ENCODE measurements at places on chromosomes 1 and 21.

GRCh38 chr1:9121496-9122409 is 7.1 kb downstream of the GPR157 start:
- no peak for DNase-seq

- no peak for DNase-seq
Measured at GRCh38 chr1:81634294-81634693, 166.4 kb upstream of the ADGRL2 start.

DNA sequence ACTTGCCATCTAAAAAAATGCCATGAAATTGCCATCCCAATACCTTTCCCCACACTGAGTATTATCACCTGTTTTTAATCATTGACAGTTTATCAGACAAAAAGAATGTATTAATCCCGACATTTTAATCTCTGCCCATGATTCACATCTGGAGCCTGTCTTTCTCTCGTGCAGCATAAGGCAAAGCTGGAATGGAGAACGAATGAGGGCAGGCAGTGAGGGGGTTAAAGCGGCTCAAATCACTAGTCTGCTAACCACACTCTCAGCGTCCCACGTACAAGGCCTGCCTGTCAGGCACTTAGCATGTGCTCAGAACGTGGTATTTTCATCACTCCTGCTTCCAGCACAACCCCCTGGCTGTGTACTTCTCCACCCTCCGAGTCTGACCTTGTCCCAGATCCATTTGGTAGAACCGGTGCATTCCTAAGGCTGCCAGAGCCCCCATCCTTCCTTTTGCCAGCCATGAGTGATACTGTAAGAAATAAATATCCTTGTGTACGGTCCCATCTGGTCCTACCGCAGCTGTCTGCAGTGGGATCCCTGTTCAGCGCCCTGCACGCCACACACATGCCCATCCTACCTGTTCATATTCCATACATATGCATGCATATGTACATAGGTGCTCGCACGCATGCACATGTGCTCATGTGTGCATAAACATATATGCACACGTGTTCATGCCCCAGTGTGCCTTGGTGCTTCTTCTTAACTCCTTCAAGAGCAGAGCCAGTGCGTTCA is 34.6 kb upstream of the FHAD1 start:
- DNase-seq = no peak

DNA sequence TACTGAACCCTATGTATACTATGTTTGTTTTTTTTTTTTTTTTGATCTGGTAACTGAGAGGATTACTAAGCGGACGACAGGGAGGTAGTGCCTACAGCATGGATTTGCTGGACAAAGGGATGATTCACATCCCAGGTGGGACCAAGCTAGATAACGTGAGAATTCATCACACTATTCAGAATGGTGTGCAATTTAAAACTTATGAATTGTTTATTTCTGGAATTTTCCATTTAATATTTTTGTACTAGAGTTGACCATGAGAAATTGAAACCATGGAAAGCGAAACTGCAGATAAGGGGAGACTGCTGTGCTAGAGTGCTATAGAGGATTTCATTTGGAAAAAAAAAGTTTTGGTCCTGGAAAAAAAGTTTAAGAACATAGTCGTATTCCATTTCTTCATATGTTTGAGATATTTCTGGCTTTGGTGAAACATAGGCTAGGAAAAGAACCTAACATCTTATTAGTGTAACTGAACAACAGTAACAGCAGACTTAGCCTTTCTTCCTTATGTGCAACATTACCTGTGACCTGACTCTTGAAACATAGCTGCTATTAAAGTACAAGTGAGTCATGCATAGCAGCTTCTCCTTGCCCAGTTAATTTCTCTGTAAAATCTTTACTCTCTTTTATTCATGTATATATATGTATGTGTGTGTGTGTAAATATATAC is 202.5 kb downstream of the FGGY start:
- DNase-seq = no peak

DNA sequence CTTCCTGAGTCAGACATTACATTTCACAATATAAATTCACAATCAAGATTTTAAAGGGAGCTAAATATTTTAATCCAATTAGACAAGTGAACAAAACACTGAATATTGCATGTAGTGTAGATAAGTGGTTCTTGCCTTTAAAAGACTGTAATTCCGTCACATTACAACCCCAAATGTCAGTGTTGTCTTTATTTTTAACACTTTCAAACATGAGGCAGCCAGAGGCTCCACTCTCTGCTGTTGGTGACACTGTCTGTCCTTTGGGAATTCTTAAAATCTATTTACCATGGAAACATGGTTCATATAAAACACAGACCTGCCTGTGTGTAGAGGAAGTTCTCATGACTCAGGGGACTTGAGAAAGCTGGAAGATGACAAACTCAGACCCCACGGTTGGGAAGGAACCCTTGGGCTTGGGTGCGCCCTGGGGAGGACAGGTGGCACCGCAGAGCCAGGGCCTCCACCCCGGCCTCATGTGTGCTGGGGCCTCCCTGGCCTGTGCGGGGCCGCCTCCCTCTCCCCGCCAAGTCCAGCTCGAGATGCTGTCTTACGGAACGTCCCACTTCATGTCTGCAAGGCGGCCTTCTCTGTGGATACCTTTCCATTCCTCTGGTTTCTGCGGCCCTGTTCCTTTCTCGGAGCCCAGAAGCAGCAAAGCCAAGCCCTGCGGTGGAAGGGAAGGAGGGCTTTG is 239.0 kb downstream of the SDCCAG8 start:
- DNase-seq = no peak

GRCh38 chr1:193322211-193322610 is 135.8 kb upstream of the B3GALT2 start:
- no peak for DNase-seq

DNA sequence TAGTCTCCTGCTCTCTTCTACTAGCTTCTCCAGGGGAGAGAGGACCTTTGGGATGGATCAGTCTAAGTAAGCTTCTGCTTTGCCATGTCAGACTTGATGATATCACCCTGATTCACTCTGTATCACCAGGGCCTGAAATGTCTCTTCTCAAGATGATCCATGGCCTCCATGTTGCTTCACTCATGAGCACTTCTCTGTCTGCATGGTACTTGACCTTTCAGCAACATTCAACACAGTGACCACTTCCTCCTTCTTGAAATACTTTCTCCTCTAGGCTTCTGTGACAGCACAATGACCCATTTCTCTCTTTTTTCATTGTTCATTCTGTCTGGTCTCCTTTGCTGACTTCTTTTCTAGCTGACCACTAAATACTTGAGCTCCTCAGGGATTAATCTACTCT is 35.3 kb upstream of the NGF start:
- no peak for DNase-seq

DNA sequence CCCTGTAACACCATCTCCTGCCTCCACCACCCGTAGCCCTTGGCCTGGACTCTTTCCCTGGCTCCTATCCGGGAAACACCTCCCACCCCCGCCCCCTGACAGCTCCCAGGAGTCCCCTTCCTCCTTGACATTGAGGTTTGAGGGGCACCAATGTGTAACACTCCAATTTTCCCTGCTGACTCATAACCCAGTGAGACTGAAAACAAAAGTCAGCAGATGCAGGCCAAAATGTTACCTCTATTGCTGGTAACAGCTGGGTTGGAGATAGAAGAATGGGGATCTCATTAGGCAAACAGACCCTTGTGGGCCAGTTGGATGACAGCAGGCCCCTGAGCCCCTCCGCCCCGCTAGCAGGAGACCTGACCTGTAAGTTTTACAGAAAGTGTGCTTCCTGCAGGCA is 237.2 kb downstream of the KAZN start:
- DNase-seq = peak; percentile 66

- DNase-seq = no peak
Measured at GRCh38 chr1:38656726-38657125, 202.8 kb downstream of the RRAGC start.

DNA sequence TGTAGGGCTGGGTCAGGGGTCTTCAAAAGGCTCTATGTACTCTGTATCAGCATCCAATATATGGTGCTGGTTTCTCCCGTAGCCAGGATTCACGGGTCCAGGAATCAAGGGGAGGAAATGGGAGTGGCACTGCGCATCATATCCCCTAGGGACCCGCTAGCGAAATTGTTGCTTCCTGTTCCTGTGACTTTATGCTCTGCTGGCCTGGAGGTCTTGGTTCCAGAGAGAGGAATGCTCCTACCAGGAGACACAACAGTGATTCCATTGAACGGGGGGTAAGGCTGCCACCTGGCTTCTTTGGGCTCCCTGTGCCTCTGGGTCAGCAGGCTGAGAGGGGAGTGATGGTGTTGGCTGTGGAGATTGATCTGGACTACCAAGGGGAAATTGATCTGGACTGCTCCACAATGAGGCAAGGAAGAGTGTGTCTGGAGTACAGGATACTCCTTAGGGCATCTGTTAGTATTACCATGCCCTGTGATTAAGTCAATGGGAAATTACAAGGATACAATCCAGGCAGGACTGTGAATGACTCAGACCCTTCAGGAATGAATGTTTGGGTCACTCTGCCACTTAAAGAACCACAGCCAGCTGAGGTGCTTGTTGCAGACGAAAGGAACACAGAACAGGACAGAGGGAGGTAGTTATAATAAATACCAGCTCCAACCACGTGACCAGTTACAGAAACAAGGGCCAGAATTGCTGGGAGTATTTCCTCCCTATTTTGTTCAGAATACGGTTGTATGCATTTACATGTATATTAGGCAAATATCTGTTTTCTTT is 10.2 kb downstream of the SPSB1 start:
- no peak for DNase-seq

DNA sequence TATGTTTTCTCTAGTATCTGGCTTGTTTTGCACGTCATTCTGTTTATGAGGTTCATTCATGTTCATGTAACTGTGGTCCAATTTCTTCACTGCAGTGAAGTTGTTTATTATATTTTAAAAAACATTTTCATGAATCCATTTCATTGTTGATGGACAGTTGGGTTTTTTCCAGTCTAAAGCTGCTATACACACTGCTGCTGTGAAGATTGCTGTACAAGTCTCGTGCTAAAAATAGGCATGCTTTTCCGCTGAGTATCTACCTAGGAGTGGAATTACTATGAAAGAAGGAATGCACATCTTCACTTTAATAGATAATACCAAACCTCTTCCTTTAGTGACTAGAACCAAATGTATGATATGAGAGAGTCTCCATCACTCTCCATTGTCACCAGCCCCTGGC is 49.0 kb upstream of the ETS2 start:
- no peak for DNase-seq

- peak; percentile 59 for DNase-seq
Measured at GRCh38 chr1:6625584-6626149, 999 bp downstream of the THAP3 start.

DNA sequence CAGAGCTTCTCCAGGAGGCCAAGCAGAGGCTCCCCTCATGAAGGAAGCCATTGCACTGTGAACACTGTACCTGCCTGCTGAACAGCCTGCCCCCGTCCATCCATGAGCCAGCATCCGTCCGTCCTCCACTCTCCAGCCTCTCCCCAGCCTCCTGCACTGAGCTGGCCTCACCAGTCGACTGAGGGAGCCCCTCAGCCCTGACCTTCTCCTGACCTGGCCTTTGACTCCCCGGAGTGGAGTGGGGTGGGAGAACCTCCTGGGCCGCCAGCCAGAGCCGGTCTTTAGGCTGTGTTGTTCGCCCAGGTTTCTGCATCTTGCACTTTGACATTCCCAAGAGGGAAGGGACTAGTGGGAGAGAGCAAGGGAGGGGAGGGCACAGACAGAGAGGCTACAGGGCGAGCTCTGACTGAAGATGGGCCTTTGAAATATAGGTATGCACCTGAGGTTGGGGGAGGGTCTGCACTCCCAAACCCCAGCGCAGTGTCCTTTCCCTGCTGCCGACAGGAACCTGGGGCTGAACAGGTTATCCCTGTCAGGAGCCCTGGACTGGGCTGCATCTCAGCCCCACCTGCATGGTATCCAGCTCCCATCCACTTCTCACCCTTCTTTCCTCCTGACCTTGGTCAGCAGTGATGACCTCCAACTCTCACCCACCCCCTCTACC is 19.1 kb downstream of the CSF1 start:
- no peak for DNase-seq

GRCh38 chr1:19388980-19389379 is 76.9 kb downstream of the SLC66A1 start:
- DNase-seq = no peak

DNA sequence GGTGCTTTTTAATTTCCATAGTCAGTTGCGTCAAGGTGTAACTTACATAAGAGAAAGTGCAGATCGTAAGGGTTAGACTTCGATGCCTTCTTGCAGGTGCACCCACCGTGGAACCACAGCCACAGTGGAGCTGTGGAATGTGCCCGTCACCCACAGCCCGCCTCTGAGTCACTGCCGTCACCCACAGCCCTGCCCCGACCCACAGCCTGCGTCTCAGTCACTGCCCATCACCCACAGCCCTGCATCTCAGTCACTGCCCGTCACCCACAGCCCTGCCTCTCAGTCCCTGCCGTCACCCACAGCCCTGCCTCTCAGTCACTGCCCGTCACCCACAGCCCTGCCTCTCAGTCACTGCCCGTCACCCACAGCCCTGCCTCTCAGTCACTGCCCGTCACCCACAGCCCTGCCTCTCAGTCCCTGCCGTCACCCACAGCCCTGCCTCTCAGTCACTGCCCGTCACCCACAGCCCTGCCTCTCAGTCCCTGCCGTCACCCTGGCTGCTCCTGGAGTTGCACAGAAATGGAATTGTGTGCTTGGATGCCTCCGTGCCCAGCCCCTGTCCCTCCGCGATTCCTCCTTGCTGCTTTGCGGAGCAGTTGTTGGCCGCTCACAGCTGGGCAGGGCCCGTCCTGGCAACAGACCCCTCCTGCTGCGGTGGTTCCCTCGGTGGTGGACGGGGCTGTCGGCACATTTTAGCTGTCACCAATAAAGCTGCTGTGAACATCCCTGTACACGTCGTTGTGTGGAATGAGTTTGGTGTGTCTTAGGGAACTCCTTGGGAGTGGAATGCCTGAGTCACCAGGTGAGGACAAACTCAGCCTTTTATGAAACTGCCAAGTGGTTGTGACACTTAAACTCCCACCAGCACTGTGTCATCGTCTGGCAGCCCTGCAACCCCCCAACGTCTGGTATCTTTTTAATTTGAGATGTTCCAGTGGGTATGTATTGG is 44.9 kb upstream of the COL6A2 start:
- no peak for DNase-seq

GRCh38 chr1:162147760-162148159 is 78.3 kb downstream of the NOS1AP start:
- no peak for DNase-seq

- no peak for DNase-seq
Measured at GRCh38 chr1:204728456-204728855, 42.9 kb upstream of the LRRN2 start.

DNA sequence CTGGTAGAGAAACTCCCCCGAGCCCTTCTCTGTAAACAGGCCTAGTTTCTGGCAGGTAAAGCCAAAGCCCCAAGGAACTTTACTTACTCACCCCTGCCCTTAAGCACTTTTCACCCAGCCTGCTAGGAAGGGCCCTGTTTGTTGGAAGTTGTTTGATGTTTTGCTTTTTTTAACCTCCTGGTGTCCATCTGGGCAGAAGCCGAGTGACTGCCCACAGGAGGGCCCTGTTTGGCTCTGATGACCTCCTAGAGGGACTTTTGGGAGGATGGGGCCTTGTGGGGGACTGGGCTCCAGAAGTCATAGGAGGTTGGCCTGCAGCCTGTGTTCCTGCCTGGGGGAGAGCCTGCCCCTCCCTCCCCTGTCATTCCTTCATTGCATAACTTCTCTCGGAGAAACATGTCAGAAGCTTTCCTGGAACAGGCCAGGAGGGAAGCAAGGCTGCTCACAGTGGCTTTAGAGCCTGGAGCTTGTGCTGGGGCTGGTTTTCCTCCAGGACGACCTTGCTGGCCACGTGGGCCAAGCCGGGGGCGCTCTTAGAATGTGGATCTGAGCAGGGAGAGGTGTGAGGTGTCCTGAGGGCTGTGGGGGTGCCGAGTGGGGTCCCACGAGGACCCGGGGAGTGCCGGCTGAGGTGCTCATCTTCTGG is 33.9 kb downstream of the COQ8A start:
- no peak for DNase-seq
